ENCODE measurements at places on chromosomes 1 and 21.

DNA sequence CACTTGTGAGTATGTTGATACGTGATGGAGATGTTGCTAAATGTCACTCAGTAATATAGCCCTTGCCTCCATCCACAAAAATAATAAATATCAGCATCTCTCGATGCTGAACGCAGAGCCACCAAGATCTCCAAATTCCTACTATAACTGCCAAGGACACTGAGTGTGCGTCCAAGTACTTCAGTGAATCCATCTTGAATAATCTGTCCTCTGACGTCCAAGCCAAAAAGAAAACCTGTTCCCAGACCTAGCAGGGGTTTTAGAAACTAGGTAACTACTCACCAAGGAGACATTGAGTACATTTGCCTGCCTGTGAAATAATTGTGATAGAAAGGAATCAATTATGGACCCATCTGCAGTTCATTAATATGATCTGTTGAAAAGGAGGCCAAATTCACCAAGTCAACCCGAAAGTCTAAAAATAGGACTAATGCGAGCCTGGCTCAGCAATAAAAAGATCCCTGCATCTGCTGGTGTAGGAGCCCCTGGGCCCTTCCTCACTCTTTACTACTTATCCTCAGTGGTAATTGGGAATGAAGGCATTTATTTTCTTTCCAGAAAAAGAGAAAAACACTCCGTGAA lies 226.9 kb upstream of the IRF2BP2 start:
- no peak for DNase-seq

- no peak for DNase-seq
Measured at GRCh38 chr1:2628191-2628932, 4.5 kb downstream of the MMEL1 start.

GRCh38 chr1:109816175-109816811 lies 52.6 kb upstream of the EPS8L3 start:
- peak; percentile 84 for DNase-seq

- no peak for DNase-seq
Measured at GRCh38 chr1:247054992-247055415, 23.6 kb downstream of the ZNF670 start.

DNA sequence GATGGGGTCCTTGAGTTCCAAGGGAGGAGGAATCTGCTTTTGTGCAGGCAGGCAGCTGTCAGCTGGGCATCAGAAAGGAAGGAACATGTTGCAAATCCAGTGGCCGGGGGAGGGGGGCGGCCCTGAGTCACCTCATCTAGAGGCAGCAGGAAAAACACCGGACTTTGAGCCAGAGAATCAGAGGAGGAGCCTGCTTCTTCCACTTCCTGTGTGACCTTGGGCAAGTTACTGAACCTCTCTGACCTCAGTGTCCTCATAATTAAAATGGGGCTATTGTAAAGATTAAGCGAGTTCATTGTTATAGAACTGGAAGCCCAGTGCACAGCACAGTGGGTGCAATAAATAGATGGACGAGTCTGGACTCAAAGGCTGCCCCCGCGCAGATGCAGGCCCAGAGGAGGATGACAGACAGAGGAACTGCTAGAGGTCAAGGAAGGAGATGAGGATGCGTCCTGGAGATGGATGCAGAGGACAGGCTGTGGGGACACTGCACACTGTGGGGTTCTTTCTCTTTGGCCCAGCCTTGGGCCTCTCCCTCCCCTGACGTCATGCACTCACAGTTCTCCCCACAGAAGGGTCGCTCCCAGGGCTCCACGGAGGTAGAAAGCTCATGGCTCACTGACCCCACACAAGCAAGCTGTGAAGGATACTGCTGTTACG lies 714.3 kb downstream of the MATN1 start:
- no peak for DNase-seq

GRCh38 chr1:66704177-66704875 lies 47.9 kb upstream of the DYNLT5 start:
- no peak for DNase-seq

DNA sequence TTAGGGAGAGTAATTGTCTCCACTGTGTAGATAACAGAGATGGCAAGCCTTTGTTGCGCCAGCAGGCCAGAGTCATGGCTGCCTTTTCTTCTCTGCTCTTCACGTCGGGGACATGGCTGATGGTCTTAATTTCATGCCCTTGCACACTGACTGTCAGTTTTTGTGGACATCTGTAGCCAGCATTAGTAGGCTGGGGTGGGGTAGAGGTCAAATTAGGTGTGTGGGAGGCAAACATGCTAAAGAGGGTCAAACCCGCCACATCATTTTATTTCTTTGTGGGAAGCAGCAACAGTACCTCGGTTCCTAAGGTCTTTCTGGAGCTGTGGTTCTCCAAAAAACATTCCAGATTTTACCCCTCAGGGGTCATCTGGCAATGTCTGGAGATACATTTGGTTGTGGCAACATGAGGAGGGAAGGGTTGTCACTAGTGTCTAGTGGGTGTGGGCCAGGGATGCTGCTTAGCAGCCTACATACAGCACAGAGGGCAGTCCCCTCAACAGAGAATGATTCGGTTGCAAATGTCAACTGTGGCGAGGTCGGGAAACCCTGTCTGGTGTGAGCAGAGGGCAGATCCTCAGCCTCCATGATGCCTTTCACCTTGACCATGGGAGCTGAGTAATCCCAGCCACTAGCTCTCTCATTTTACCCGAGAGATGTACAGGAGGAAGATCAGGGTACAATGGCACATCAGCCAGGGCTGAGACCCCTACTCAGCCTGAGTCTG lies 14.7 kb downstream of the RUNX1 start:
- no peak for DNase-seq

GRCh38 chr1:58515794-58516401 lies 30.6 kb downstream of the OMA1 start:
- DNase-seq: peak; percentile 59

DNA sequence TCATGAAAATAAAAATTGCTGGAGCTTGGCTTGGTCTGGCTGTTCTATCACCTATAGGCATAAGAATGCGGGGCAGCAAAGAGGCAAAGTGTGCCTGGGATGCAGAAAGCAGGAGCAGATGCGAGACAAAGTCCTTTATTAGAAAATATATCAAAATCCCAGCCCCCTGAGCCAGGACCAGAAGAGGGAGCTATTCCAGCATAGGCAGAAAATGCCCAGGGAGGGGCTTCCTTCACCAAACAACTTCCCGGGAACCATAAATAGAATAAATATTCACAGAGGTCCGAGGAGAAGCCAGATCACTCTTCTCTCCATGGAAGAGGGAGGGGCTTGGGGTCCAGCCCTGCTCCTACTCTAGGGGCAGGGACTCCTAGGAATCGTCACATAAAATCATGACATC lies 5.0 kb downstream of the PPOX start:
- peak; percentile 23 for DNase-seq

DNA sequence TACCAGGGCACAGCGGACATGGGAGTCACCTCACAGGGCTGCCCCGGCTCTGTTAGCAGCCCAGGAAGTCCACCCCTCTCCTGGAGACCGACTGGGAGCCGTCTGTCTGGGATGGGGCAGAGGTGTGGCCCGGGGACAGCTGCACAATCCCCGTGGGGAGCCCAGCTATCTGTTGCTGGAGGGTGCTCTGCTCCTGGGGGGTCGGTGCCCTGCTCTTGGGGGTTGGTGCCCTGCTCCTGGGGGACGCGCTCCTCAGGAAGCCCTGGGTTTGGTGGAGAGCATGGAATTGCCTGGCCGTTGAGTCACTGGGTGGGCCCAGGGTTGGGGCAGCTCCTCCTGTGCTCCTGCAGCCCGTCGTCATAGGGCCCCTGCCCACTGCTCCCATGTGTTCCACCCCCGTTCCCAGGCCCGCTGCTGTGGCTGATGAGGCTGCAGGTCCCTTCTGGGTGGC lies 39.3 kb downstream of the AGPAT3 start:
- no peak for DNase-seq

DNA sequence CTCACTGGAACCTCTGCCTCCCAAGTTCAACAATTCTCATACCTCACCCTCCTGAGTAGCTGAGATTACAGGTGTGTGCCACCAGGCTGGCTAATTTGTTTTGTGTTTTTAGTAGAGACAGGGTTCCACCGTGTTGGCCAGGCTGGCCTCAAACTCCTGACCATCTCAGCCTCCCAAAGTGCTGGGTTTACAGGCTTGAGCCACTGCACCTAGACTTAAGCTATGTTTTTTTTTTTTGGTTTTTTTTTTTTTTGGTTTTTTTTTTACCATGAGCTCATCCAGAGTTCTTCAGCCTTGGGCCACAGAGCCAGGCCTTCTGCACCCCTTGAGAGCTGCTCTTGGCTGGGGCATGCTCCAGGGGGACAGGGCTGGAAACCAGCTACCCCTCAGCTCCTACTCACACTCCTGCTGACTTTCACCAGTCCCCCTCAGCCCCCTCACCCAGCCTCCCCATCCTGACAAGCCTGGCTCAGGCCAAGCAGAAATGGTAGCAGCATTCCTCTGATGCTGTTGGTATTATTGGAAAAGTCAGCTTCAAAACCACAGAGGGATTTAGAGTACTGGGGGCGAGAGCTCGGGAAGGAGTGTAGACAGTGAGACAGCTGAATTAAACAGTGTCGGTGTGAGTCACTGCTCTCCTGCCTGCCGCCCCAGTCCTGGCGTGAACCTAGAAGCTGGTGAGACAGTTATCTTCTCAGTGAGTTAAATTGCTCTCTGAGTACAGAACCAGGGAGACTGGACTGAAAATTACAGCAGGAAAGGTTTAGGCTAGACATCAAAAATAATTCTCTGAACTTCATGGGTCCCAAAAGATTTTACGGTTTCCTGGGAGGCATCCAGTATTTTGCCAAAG lies 63.7 kb downstream of the NAV1 start:
- DNase-seq: no peak

DNA sequence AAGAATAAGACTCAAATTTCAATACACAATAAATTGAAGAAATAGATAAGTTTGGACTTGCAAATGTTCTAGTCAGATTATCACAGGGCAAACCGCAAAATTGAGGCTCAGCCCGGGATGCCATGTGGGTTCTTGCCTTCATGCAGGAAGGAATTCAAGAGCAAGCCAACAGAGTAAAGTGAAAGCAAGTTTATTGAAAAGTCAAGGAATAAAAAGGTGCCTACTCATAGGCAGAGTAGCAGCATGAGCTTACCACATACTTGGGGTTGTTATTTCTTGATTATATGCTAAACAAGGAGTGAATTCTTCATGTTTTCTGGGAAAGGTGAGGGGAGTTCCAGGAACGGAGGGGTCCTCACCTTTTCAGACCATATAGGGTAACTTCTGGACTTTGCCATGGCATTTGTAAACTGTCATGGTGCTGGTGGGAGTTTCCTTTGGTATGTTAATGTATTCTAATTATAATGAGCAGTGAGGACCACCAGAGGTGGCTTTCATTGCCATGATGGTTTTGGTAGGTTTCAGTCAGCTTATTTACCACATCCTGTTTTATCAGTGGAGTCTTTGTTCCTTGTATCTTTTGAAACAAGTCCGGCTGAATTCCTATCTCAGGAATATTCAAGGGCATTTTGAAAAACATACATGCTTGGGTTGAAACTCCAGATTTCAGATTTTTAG lies 2.0 kb upstream of the OR2AK2 start:
- no peak for DNase-seq

DNA sequence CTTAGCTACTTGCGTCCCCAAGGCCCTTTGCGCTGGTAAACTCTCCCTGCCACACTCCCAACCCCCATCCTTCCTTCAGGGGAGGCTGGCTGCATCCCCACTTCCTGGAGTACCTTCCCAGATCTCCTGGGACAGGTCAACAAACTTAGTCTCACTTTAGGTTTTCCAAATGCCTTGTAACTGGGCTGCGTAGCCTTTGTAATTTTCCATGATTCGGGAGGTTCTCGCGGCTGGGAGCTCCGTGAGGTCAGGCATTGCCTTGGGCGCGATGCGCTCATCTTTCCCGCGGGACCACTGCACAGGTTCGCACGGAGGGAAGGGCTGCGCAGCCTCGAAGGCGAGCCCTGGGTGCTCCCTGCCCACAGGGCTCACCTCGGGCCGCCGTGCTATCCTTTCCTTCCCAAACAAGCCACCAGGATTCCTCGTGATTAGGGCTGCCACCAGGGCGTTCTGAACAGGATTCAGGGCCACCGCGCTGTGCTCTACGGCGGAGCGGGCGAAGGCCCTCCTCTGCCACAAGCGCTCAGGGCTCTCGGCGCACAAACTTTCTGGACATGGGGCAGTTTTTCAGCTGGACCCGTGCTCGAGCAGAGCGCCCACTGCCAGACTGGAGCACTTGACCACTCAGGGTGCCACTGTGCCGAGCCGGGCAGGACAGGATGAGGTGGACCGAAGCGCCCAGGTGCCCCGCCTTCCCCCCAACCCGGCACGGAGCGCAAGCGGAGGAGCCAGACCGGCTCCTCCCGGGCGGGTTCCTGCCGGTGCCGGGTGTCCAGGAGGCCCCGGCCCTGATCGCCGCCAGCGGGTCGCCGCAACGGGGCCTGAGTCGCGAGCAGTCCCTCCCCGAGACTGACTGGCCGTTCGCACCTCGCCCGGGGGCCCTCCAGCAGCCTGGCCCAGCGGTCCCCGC lies 1.1 kb downstream of the TMPRSS2 start:
- DNase-seq: no peak

DNA sequence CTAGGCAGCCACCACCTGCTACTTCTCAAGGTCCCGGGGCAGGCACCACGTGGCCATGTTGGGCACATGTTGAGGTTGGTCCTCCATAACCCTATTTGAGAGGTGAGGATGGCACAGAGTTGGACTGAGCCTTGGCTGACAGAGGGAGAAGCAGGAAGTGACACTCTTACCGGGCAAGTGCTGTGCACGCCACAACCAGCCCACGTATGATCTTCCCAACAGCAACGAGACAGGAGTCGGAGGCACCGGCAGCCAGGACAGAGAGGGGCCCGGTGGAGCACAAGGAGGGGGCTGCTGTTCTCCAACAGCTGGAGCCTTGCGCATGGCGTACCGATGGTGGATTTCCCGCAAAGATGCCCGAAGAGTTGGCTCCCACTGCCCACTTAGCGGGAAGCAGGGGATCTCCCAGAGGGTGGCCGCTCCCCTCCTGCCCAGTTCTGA lies 3.4 kb downstream of the CLEC20A start:
- DNase-seq: no peak
